ENCODE measurements at places on chromosomes 4 and X. TPM values are rescaled to one million over a fixed set of nuclear protein-coding genes. Genes with fewer than 3 reads are reported as not detected.

AR gene
- 0.67 TPM for total RNA-seq

- no peak overlapping the region for H3K27ac ChIP-seq
- no peak overlapping the region for H3K4me3 ChIP-seq
- H3K4me1 ChIP-seq = no peaks in the 10 kb centered on the region
- no peaks in the 10 kb centered on the region for H3K36me3 ChIP-seq
- H3K27me3 ChIP-seq = no peaks in the 10 kb centered on the region
These were observed 487.6 kb downstream of the GRXCR1 start for GRCh38 chr4:43380093-43380492.

DNA sequence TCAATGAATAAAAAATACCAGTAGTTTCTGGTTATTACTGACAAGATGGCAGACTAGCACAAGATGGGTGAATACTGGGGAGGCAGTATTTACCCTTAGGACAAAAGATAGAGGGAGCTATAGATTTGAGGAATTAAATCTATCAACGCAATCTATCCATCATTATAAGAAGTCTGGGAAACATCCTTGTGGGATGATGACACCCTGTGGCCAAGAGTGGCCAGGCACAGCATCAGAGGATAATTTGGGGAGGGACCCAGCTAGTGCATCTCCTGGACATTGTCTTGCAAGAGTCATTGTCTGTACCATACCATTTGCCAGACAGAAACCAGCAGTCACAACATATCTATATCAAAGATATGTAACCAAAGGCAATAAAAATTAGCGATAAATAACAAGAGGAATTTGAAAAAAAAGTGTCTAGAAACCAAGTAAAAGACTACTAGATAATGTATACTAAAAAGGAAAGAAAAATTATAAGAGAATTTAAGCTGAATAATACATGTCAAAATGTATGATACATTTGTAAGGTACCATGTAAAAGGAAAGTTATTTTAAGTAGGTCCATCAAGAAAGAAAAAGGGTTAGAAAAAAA, 22.9 kb downstream of the KCTD8 start:
- H3K4me3 ChIP-seq = no peak overlapping the region
- H3K36me3 ChIP-seq = no peaks in the 10 kb centered on the region
- H3K4me1 ChIP-seq = no peaks in the 10 kb centered on the region
- H3K27ac ChIP-seq = no peak overlapping the region
- DNase-seq = no peak
- no peaks in the 10 kb centered on the region for H3K27me3 ChIP-seq

- no peak overlapping the region for H3K4me3 ChIP-seq
- H3K27me3 ChIP-seq = peaks cover 52% of the 10 kb centered on the region
- no peak for DNase-seq
- H3K27ac ChIP-seq = no peak overlapping the region
These were observed 1.0 kb upstream of the HMX1 start for GRCh38 chr4:8872402-8873291.

MAML3 gene
- 10.1 TPM for total RNA-seq
